Psoas muscle (tissue), 8 donors: ENCODE measurements at places on chromosomes 7 and 10. TPM values are rescaled to one million over a fixed set of nuclear protein-coding genes. Genes with fewer than 3 reads are reported as not detected.

The HABP2 gene
- total RNA-seq = 0.16 TPM

The PRPS1L1 gene
- total RNA-seq = not detected

The PPIA gene
- total RNA-seq = 563 TPM

The OR2A1 gene
- total RNA-seq = not detected

The FFAR4 gene
- not detected for total RNA-seq

The MYOZ1 gene
- 1,915 TPM for total RNA-seq

The MRLN gene
- 219 TPM for total RNA-seq

The FAM180A gene
- total RNA-seq = 1.8 TPM

The WDR91 gene
- 7.4 TPM for total RNA-seq

The CYP2C18 gene
- total RNA-seq = not detected

The GPER1 gene
- total RNA-seq = 1.8 TPM

The IFRD1 gene
- total RNA-seq = 60.3 TPM

The HNRNPF gene
- total RNA-seq = 89.7 TPM

The PLA2G12B gene
- total RNA-seq = not detected

The LIPM gene
- total RNA-seq = not detected

The OGDH gene
- 328 TPM for total RNA-seq

The TYW1B gene
- 1.2 TPM for total RNA-seq

The CALML3 gene
- not detected for total RNA-seq

The BAMBI gene
- 1.5 TPM for total RNA-seq

The SP8 gene
- total RNA-seq = not detected

The IFIT5 gene
- 2.8 TPM for total RNA-seq

The INHBA gene
- 0.30 TPM for total RNA-seq

The TBXAS1 gene
- total RNA-seq = 2.7 TPM

The PRF1 gene
- total RNA-seq = 1.8 TPM

The GNAI1 gene
- 11.3 TPM for total RNA-seq

The HOXA5 gene
- 6.6 TPM for total RNA-seq
